ENCODE measurements at places on chromosomes 6 and 20. TPM values are rescaled to one million over a fixed set of nuclear protein-coding genes. Genes with fewer than 3 reads are reported as not detected.

The UNC93A gene
- total RNA-seq: not detected

The PKIB gene
- total RNA-seq: 12.8 TPM

The RAD21L1 gene
- 0.28 TPM for total RNA-seq

The ANKRD66 gene
- total RNA-seq: 3.5 TPM

The YTHDF1 gene
- 20.9 TPM for total RNA-seq

The ATG5 gene
- total RNA-seq: 37.4 TPM

- peaks cover 7% of the 10 kb centered on the region for H3K4me1 ChIP-seq
- no peak overlapping the region for H3K4me3 ChIP-seq
- H3K27me3 ChIP-seq: no peaks in the 10 kb centered on the region
- no peak overlapping the region for H3K27ac ChIP-seq
- no peak for DNase-seq
- no peaks in the 10 kb centered on the region for H3K36me3 ChIP-seq
Measured at GRCh38 chr6:39091220-39091619, 23.8 kb downstream of the SAYSD1 start.

DNA sequence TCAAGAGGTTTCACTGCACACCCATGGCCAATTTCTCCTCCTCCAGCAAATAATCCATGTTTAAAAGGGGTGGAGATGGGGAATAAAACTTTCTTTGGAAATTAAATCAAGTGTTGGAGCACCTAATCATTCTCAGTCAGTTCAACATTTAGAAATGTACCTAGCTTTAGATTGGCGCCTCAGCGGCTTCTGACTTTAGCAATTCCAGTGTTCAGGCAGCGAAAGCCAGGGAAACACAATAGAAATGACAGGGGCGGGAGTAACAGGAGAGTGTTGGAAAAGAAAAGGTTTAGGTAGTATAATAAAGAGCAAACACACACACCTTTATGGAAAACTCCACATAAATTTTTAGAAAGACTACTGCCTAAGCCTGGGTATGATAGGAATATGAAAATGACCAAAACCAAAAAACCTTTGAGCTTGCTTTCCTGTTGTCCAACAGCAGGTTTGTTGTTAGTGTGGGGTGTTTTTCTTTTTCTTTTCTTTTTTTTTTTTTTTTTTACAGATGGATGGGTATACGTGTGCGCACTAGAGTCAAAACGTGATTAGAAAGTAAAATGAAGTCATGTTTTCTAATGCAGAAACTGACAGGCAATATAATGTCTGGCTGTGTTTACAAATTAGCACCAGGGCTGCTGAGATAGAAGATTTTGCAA is 7.7 kb downstream of the TFAP2A start:
- no peak overlapping the region for H3K27ac ChIP-seq
- no peaks in the 10 kb centered on the region for H3K36me3 ChIP-seq
- no peak overlapping the region for H3K4me3 ChIP-seq
- H3K4me1 ChIP-seq: peaks cover 25% of the 10 kb centered on the region
- H3K27me3 ChIP-seq: peaks cover 86% of the 10 kb centered on the region

DNA sequence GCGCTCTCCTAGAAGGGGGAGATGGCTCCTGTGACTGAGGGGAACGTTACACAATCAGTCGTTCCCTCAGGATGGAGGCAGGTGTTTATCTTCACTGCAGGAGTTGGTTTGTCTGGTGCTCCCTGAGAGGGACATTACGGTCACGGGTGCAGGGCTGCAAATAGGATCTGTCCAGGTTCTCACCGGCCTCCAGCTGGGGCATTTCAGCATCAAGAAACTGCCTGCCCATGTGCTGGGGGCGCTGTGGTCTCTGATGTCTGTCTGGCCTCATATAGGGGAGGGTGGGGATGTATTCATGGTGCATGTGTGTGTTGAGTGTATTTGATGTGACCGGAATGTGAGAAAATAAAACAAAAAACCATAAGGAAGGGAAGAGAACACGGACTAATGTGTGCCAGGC is 77.1 kb downstream of the TBC1D7 start:
- H3K36me3 ChIP-seq: peaks cover 3% of the 10 kb centered on the region
- H3K4me1 ChIP-seq: peaks cover 3% of the 10 kb centered on the region
- H3K27me3 ChIP-seq: no peaks in the 10 kb centered on the region
- H3K27ac ChIP-seq: no peak overlapping the region

GRCh38 chr6:108875161-108875555 is 26.9 kb downstream of the ARMC2 start:
- H3K27ac ChIP-seq: no peak overlapping the region
- DNase-seq: no peak
- no peak overlapping the region for H3K4me3 ChIP-seq
- peaks cover 18% of the 10 kb centered on the region for H3K4me1 ChIP-seq

GRCh38 chr6:45663251-45664221 is 285.8 kb upstream of the SUPT3H start:
- peak overlapping the region; percentile 28 for H3K4me3 ChIP-seq
- H3K27ac ChIP-seq: no peak overlapping the region
- peaks cover 34% of the 10 kb centered on the region for H3K27me3 ChIP-seq
- H3K4me1 ChIP-seq: peaks cover 21% of the 10 kb centered on the region
- no peaks in the 10 kb centered on the region for H3K36me3 ChIP-seq

GRCh38 chr6:9487128-9487527 is 927.7 kb downstream of the TFAP2A start:
- H3K4me3 ChIP-seq: no peak overlapping the region
- DNase-seq: no peak
- no peaks in the 10 kb centered on the region for H3K27me3 ChIP-seq
- no peaks in the 10 kb centered on the region for H3K4me1 ChIP-seq

DNA sequence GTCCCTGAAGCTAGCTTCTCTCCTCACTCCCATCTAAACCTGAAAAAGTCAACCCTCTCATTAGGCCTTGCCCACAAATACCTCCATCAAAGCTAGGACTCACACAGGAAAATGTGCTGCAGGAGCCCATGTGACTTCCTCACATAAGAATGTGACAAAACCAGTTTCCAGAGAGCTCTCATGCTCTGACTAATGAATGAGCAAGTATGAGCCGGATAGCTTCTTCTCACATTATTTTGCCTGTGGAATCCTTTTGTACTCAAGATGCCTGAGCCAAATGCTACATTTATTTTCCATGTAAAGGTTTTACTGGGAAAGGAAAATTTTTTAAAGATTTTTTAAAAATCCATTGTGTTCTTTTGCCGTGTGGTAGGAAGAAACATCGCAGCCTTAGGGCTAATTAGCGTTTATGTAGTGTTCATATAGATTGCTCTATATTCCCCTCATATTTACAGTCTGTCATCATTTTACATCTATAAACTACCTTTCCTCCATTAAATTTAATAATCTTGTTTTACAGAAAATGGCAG is 68.6 kb upstream of the CCN6 start:
- H3K27ac ChIP-seq: no peak overlapping the region
- H3K27me3 ChIP-seq: no peaks in the 10 kb centered on the region
- no peaks in the 10 kb centered on the region for H3K4me1 ChIP-seq
- H3K4me3 ChIP-seq: no peak overlapping the region
- no peak for DNase-seq
- H3K36me3 ChIP-seq: no peaks in the 10 kb centered on the region

- no peaks in the 10 kb centered on the region for H3K27me3 ChIP-seq
- no peak for DNase-seq
- no peak overlapping the region for H3K4me3 ChIP-seq
- H3K27ac ChIP-seq: no peak overlapping the region
Measured at GRCh38 chr6:130585587-130585986, 219.8 kb downstream of the TMEM200A start.

DNA sequence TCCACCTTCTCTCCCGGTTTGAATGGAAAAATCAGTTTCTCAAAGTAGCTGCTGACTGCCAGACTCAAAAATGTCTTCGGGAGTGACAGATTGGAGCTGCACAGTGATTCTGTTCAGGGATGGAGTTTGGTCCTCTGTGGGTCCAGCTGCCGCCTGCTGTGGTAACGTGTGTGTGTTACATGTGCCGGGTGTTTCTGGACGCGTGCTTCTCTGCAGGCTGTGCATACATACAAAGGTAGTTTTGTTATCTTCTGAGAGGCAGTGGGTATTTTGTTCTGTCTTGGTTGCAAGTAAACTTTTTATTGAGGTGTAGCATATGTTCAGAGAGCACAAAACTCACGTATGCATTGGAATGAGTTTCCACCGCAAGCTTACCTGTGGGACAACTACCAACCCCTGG is 41.3 kb upstream of the NAA20 start:
- peak overlapping the region; percentile 94 for H3K27ac ChIP-seq
- H3K27me3 ChIP-seq: no peaks in the 10 kb centered on the region
- peak overlapping the region; percentile 69 for H3K4me3 ChIP-seq
- DNase-seq: no peak
- H3K4me1 ChIP-seq: peaks cover 37% of the 10 kb centered on the region
- H3K36me3 ChIP-seq: peaks cover 6% of the 10 kb centered on the region

- H3K36me3 ChIP-seq: no peaks in the 10 kb centered on the region
- no peak for DNase-seq
- H3K4me3 ChIP-seq: no peak overlapping the region
Measured at GRCh38 chr6:135265278-135265677, 84.2 kb downstream of the MYB start.

GRCh38 chr6:106097411-106098231 is 11.5 kb downstream of the PRDM1 start:
- DNase-seq: no peak
- H3K4me1 ChIP-seq: no peaks in the 10 kb centered on the region
- H3K27ac ChIP-seq: peak overlapping the region; percentile 22
- no peaks in the 10 kb centered on the region for H3K36me3 ChIP-seq
- peaks cover 14% of the 10 kb centered on the region for H3K27me3 ChIP-seq

GRCh38 chr6:169942173-169942572 is 190.8 kb downstream of the ERMARD start:
- no peak overlapping the region for H3K27ac ChIP-seq
- peaks cover 3% of the 10 kb centered on the region for H3K27me3 ChIP-seq
